ENCODE measurements at places on chromosomes 1 and 21. TPM values are rescaled to one million over a fixed set of nuclear protein-coding genes. Genes with fewer than 3 reads are reported as not detected.

GRCh38 chr1:37258068-37258467, 216.3 kb upstream of the ZC3H12A start:
- no peak for DNase-seq

DNA sequence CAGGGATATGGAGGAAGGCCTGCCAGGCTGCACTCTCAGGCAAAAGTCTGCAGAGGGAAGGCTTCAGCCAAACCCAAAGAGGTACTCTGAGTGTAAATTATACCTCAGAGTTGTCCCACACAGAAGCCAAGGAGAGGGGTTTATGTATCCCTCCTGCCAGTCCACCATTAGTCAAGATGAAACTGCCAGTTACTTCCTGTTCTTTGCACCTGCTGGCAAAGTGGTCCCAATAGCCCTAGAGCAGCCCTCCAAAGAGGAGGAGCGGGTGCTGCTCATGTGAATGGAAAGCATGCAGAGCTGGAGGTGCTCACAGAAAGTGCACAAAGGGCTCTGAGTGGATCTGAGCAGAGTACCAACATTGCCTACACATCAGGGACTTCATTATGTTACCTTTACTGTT, 37.1 kb upstream of the MCOLN3 start:
- DNase-seq, result no peak

DNA sequence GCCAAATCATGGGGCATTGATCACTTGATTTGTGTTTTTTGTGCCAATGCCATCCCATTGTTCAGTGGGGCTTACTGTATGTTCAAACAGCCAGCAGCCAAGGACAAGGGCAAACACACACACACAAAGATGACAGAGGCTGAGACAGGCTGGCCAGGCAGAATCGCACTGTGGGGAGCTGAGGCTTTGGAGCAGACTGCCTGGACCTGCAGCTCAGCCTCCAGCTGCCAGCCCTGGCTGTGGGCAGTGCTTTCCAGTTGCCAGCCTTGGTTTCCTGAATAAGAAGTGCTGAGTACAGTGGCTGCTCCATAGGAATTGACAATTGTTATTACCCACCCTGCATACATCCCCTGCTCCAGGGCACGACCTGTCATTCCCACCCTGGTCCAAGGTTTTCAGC, 16.9 kb upstream of the PCP4 start:
- DNase-seq, result no peak

DNA sequence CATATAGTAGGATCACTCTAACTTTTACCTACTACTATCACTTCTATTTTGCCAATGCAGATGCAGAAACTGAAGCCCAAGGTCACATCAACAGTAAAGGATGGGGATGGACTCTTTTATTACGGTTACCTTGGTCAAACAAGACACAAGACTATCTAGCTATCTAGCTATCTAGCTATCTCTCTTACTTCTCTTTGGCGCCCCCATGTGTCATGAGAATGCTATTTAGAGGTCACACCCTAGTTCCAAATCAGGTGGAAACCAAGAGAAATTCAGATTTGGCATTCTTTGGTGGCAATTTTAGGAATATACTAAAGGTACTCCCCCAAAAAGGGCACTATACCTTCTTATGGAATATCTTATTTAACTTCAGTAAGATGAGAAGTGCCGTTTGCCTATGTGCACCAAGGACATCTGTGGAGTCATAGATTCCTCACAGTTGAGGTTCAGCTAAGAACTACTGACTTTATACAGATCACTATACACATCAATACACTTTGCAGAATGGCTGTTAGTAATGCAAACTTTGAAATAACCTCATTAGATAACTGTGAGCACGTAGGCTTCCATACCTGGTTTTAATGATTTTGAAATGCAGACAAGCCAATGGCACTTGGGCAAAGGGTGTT, 6.7 kb downstream of the ZNF648 start:
- DNase-seq, result no peak

CKS1B gene
- total RNA-seq, result 30.4 TPM

RGSL1 gene
- total RNA-seq, result not detected

GRCh38 chr1:1121611-1122077, 5.8 kb upstream of the C1orf159 start:
- DNase-seq, result no peak

FAM151A gene
- not detected for total RNA-seq

ERG gene
- 20.9 TPM for total RNA-seq

NUDT4B gene
- total RNA-seq, result not detected

- no peak for DNase-seq
These were observed 134.8 kb downstream of the AKT3 start for GRCh38 chr1:243715285-243715684.

FAM89A gene
- 37.3 TPM for total RNA-seq

DNA sequence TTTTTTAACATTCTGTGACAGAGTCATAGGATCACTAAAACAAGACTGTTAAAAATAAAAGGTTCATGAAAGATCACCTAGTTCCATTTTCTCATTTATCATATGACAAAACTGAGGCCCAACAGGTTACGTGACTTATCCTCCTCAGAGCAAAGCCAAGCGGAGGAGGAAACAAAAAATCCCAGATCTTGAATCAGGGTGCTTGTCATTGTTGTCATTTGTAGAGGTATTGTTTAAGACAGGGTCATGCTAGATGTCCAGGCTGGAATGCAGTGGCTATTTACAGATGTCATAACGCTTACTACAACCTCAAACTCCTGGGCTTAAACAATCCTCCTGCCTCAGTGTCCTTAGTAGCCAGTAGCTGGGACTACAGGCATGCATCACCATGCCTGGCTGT, 293.2 kb downstream of the DSCAM start:
- no peak for DNase-seq

DNA sequence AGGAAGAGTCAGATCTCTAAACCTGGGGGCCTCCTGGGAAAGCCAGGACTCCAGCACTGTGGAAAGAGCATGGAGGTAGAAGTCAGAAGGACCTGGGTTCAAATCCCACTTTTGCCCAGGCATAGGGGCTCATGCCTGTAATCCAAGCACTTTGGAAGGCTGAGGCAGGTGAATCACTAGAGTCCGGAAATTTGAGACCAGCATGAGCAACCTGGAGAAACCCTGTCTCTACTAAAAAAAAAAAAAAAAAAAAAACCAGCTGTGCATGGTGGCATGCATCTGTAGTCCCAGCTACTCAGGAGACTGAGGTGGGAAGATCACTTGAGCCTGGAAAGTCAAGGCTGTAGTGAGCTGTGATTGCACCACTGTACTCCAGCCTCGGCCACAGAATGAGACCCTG, 31.8 kb downstream of the LDLRAP1 start:
- DNase-seq, result no peak

GRCh38 chr1:68811806-68812205, 314.9 kb upstream of the DEPDC1 start:
- DNase-seq, result no peak

MAP1LC3C gene
- 1.2 TPM for total RNA-seq

PYCR2 gene
- 47.4 TPM for total RNA-seq

- DNase-seq, result no peak
These were observed 29.1 kb downstream of the VTCN1 start for GRCh38 chr1:117181630-117182041.

DNA sequence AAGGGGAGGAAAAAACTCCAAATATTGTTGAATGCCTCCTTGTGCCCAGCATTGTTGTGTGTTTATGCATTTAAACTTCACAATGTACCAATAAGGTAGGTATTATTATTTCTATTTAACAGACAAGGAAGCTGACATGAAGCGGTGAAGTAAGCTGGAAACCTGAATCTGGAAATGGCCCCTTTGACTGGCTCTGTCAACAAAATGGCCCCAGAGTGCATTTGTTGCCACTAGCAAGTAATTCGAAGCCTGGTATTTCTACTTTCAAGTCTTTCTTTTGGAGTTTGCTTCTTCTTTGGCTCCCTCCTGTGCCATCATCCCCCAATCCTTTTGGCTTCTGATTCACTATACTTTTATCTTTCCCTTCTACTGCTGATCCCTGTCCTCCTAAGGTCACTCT, 23.1 kb downstream of the CRYZL1 start:
- no peak for DNase-seq

- DNase-seq, result no peak
These were observed 12.7 kb downstream of the CSF1 start for GRCh38 chr1:109923131-109923945.

TLCD4 gene
- 4.4 TPM for total RNA-seq

DNA sequence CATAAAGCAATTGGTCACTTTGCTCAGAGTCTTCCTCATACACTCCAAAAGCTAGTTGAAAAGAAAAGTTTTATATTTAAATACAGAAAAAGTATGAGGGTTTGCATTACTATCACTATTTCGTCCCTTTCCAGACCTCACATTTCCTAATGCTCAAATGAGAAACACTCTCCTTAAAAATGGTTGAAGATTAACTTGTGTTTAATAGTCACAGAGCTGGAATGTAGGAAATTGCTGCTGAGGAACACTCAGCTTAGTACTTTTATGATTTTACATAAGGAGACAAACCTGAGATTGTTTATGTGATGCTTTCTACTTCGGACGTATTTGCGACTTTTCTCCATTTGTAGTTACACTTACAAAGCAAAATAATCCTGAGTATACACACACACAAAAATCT, 39.8 kb downstream of the MYSM1 start:
- DNase-seq, result no peak

BARHL2 gene
- not detected for total RNA-seq

GRCh38 chr1:21491488-21492355, 17.5 kb upstream of the ALPL start:
- DNase-seq, result no peak

DNA sequence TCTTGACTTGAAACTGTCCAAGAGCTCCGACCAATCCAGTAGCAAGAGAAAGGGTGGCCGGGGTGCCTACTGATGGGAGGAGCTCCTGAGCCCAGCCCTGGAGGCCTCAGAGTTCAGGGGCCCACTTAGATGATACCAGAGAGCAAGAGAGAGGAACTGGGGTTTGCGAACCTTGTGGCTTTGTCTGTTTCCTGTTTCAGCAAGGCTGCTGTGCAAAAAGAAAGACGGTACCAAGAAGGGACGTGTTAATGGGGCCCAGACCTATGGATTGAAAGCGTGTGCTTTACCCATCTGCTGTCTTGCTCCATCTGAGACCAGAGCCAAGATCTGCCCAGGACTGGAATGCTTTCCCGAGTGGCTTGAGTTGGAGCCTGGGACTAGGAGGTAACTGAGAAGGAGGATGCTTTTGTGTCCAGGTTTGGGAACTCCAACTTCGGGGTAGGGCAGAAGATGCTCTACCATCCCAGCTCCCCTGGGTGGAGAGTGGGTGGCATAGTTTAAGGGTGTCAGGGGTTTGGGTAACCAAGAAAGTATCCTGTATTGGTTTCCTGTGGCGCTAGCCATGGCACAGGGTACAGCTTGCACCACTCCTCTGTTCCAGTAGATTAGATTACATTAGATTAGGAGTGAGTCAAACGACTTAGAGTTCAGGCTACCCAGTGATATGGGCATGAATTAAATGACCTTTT, at the start of gene TRAF3IP3:
TSS of gene TRAF3IP3 (plus strand) at position 128 of the 689 bp plus-strand sequence. CDS start 3,987 bp downstream, outside the sequence.
- no peak for DNase-seq

GRCh38 chr1:162185314-162186025, 116.0 kb downstream of the NOS1AP start:
- DNase-seq, result no peak

DNA sequence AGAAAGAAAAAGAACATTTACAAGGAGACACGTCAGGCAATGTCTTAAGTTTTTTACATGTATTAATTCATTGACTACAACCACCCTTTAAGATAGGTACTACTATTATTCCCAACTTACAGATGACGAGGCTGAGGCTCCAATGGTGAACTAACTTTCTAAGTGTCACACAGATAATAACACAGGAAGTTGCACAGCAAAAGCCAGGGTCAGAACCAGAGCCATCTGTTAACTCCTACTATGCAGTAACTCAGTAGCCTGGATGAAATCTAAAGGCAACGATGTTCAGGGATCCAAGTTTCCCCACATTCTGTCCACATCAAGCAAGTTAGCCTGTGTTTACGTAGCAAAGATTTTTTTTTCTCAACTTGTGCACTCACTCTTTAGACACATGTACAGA, 371.7 kb downstream of the PTPRC start:
- DNase-seq, result no peak

- no peak for DNase-seq
These were observed 187.0 kb upstream of the ETV3 start for GRCh38 chr1:157325220-157325619.

DNA sequence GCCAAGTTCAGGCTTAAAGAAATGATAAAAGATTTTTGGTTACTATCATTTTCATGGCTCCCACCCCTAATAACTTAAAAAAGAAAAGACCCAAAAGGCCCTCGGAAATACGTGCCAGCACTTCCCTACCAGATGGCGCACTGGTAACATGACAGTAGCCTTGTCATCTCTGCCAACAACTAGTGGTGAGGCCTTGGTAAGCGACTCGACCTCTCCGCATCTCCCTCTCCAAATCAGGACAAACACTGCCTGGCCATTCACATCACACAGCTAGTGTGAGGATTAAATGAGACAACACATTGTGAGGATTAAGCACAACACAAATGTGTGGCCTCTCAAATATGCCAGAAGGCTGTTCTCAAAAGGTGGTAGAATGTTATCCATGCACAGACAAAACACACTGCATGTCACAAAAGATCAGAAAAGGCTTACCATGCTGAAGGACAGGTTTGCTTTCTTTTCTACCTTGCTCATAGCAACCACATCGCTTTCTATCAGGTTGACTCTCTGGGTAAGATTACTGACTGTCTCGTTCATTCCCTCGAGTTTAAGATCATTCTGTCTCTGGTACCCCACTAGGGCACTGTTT, 16.4 kb downstream of the TEX38 start:
- DNase-seq, result no peak

ROR1 gene
- total RNA-seq, result 11.0 TPM

GRCh38 chr1:223011505-223011856, 131.6 kb downstream of the TLR5 start:
- no peak for DNase-seq

FMO1 gene
- 6.4 TPM for total RNA-seq

Measured in vagina (tissue), 2 donors.